ENCODE measurements at places on chromosomes 1 and 21. TPM values are rescaled to one million over a fixed set of nuclear protein-coding genes. Genes with fewer than 3 reads are reported as not detected.

Gene CD101
- total RNA-seq = not detected

Gene KRTAP13-2
- not detected for total RNA-seq

Gene DCDC2B
- not detected for total RNA-seq

Gene SPATA45
- not detected for total RNA-seq

Gene GSTM3
- total RNA-seq = 50.7 TPM

Gene HAO2
- total RNA-seq = not detected

Gene SGIP1
- 10.4 TPM for total RNA-seq

Gene KCNK1
- total RNA-seq = 8.9 TPM

Gene BEND5
- not detected for total RNA-seq

Gene RHOU
- total RNA-seq = 1.4 TPM

Gene TRIM67
- total RNA-seq = not detected

Gene LENEP
- not detected for total RNA-seq

Gene HPCAL4
- total RNA-seq = not detected

Gene KRTAP12-3
- total RNA-seq = not detected

Gene ROR1
- total RNA-seq = 14.2 TPM

Gene UMODL1
- not detected for total RNA-seq

Gene C1QA
- not detected for total RNA-seq

Gene A3GALT2
- not detected for total RNA-seq

Gene NTMT2
- total RNA-seq = not detected

Gene ATP6V1G3
- total RNA-seq = not detected

Gene SLC25A34
- not detected for total RNA-seq

Gene SRM
- 75.0 TPM for total RNA-seq

Gene AADACL4
- total RNA-seq = not detected
